ENCODE measurements at places on chromosomes 2 and 18.

DNA sequence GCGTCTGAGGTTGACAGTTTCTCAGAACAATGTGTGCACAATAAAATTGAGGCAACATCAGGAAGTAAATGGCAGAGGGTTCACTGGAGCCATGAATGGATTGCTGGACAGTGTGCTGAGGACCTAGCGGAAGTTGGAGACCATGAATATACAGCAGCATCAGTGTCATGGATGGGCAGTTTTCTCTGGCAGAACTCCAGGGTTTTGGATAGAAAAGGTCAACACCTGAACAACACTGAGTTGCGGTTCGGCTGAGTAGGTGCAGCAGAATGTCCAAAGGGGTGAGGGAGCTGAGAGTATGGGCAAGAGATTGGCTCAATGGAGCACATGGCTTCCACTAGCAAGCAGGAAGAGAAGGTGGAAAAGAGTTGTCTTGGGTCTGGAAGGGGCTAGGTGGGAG, 73.7 kb downstream of the DNER start:
- DNase-seq: no peak

- DNase-seq: no peak
Measured at GRCh38 chr18:79750980-79751571, 46.7 kb upstream of the KCNG2 start.

DNA sequence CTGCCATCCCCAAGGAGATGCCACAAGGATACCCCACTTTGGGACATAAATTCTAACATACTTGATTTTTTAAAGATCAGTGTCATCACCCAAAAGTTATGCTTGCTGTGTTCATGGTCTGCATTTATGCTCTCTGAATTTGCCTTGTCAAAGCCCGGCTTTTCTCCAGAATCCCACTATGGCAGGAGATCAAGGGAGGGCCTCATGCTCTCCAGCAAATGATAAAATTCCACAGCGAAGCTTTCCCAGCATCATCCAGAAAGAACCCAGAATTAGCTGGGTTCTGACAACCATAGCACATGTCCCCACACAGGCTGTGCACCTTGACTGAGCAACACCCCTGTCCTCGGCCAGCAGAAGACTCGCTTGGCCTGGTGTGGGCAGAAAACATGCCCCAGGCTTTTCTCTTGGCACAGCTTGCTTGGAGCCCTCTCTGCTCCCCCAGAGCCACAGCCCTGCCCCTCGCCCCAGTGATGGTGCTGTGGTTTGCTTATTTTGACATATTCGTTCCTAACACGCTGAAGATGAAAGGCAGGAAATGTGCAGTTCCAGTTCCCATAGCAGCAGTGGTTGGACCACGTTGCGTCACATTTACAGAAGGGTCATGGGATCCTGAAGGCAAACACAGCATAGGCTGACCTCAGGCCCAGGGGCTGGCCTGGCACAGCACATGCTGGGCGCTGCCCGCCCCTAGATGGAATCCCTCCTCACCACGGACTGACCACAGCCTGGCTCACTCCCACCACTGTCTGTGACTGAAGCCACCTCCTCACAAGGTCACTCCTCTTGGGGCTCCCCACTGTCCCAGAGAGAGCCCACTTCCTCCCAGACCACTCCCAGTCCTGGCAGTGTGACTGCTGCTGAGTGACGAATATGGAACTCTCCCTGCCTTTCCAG, 14.1 kb upstream of the CHRNA1 start:
- DNase-seq: peak; percentile 45

GRCh38 chr18:7666195-7666776, 99.2 kb downstream of the PTPRM start:
- no peak for DNase-seq

GRCh38 chr2:25523060-25523459, 150.3 kb downstream of the DTNB start:
- DNase-seq: no peak

- DNase-seq: no peak
Measured at GRCh38 chr2:37190290-37190689, 1.8 kb upstream of the SULT6B1 start.

DNA sequence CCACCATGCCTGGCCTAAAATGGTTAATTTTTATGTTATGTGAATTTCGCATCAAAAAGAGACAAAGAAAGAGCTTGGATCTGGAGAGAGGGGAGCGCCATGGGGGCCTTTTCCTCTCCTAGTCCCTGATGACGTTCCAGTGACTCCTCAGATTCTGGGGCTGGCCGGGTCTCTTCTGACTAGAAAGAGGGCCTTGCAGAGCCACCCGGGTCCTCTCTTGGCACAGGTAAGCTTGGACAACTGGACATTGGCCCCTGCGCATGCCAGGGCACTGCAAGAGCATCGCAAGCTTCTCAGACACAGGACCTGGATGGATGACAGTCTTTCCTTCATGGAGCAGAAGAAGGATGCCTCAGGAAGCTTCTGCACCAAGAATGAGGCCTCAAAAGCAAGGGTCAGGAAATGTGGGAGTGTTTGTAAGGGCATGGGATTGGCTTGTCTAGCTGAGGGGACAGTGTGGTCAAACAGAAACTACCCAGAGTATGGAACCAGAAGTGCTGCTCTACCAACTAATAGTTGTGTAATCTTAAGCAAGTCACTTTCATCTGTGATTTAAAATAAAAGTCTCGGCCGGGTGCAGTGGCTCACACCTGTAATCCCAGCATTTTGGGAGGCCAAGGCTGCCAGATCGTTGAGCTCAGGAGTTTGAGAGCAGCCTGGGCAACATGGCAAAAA, 35.2 kb downstream of the FOSL2 start:
- no peak for DNase-seq

- DNase-seq: no peak
Measured at GRCh38 chr2:189982087-189982486, 80.4 kb downstream of the MSTN start.

- DNase-seq: no peak
Measured at GRCh38 chr2:39852831-39853230, 73.8 kb upstream of the THUMPD2 start.

- no peak for DNase-seq
Measured at GRCh38 chr2:217256251-217256650, 396.4 kb upstream of the TNP1 start.

GRCh38 chr2:99471654-99472599, 17.9 kb downstream of the REV1 start:
- no peak for DNase-seq

GRCh38 chr18:7871560-7872456, 304.7 kb downstream of the PTPRM start:
- no peak for DNase-seq

- DNase-seq: no peak
Measured at GRCh38 chr2:159164457-159164911, 122.0 kb downstream of the WDSUB1 start.

DNA sequence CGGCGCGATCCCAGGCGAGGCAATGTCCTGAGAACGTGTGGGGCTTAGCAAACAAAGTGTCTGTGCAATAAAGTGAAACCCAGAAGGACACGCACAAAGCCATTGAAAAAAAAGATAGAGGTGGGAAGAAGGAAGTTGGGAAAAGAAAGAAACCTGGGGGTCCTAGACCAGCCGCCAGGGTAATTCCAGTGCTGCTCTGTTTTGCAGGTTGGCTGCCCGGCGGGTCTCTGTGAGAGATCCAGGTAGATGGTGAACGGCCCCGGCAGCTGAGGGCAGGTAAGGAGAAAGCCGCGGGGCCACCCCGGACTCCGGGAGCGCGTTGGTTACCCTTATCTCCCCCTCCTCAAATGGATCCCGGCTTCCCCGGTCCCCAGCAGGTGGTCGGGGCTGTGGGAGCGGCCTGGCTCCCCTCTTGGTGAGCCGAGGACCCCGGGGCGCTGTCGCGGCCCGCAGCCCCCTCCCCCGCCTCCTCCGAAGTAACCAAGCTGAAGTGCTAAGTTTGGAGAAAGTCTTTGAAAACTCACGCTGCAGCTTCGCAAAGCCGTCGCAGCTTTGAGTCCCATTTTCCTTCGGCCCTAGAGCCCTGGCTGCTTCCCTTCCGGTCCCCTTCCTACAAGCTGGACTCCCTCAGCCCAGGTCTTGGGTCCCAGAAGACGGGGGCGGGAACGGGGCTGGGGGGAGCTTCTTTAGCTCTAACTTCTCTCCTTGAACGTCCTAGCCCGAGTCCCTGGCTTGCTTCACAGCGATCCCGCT, 588 bp downstream of the OTX1 start:
- DNase-seq: no peak

GRCh38 chr2:232817756-232818155, 41.4 kb upstream of the KCNJ13 start:
- DNase-seq: no peak

DNA sequence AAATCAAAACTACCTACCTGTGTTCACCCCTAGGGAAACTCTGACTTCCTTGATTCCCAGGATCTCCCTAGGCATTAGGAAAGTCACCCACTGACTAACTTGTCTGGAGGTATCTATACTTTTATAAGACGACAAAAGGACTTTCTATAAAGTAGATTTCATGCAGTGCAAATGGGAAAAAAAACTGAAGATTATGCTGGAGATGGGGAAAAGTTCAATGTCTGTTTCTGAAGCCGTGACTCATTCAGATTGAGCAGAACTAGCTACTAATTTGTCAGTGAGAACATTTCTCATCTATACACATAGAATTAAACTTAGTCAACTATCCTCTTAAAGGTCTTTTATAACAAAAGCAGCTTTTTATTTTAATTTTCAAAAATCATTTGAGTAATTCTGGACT, 6.0 kb downstream of the SEPTIN10 start:
- DNase-seq: no peak

- no peak for DNase-seq
Measured at GRCh38 chr2:227855440-227855839, 16.0 kb upstream of the DAW1 start.

- no peak for DNase-seq
Measured at GRCh38 chr2:65464604-65465003, 32.2 kb upstream of the SPRED2 start.

DNA sequence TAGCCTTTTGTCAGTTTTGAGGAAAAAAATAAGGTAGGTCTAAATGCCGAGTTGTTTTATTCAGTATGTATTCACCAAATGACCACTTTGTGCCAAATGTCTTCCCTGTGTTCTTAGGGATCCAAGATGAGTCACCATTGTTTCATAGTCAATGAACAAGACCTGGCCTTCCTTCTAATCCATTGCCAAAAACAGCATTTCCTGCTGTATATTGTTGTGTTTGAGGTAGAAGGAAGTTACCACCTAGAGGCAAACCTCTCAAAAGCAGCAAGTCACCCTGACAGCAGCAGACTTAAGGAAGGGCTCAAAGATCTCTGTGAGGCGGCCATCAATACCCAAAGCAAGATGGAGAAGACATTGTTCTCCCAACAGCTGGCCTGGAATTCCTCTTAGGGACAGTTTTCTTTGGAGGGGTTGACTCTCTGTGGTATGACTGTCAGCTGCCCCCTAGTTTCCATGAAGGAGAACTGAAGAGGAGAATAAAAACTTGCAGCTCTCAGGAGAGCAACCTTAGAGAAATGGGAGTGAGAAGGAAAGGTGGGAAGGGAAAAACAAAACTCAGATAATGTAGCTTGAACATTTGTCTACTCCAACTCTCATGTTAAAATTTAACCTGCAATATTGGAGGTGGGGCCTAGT, 328.3 kb downstream of the LRATD1 start:
- DNase-seq: no peak

- DNase-seq: no peak
Measured at GRCh38 chr2:235140801-235141081, 188.9 kb downstream of the SH3BP4 start.

DNA sequence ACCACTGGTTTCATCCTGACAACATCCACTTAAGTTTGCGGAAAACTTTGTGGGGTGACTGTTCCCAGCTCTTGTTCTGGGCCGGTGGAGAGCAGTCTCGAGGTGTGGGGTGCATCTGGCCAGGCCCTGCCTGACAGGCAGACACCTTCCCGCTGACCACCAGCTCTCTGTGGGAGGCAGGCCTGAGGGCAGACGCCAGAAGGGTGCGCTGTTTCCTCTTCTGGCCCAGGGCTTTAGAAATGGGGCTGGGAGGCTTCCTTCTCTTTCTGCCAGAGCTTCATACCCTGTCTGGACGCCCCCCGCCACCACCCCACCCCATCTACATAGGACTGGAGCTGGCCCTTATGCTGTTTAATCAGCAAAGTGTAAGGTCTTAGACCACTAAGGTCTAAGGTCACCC, 263.8 kb downstream of the LOXHD1 start:
- no peak for DNase-seq

DNA sequence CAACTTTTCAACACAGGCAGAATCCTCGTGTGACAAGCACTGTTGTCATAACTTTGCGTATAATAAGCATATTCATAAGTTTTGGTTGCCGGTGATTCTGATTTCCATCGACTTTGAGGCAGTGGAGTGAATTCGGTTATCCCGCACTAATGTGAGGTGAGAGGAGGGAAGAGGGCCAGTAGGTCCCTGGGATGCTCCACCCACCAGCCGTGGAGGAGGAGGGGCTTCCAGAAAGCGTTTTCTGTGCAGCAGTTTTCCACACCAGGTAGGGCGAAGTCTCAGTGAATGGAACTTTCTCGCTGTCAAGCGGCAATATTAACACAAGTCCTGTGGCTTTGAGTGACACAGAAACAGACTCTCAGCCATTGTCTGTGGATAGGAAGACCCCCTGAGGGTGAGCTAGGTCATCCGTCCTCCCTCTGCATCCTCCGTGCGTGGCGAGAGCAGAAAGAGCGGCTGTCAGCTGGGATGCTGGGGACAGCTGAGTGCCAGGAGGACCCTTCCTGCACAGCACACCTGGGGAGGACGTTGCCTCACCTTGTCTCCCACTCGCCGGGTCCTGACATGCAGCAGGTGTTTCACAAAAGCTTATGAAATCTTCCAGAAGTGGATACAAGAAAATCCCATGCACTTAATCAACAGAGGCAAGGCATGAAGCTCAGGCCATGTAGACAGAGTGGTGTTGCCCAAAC, 67.5 kb downstream of the DCDC2C start:
- no peak for DNase-seq

- no peak for DNase-seq
Measured at GRCh38 chr2:135424849-135425248, 106.2 kb downstream of the ZRANB3 start.

DNA sequence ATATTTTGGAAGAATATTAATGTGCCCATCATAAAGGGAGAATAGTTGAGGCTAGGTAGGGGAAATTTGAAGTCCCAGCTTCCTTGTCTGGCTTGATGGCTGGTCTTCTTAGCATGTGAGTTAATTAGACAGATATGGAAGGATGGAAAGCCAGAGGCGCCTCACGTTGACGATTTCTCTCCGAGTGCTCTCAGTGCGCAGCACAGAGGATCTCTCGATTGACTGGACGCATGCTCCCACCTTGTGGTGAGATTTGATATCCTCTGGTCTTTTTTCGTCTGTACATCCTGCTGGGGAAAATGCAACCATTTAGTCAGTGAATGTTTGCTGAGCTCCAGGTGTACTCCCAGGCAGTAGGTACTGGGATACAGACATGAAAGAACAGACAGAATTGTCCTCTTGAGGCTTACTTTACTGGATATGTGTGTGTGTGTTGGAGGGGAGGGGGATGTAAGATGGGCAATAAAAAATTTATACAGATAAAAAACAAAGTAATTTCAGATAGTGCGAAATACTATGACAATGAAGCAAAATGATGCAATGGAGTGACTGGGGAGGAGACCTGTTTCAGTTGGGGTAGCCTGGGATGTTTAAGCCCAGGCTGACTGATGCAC, 66.9 kb upstream of the ZNG1B start:
- peak; percentile 37 for DNase-seq

- DNase-seq: no peak
Measured at GRCh38 chr2:88239781-88240180, 69.6 kb downstream of the THNSL2 start.
